ENCODE measurements at places on chromosomes 2 and 18.

DNA sequence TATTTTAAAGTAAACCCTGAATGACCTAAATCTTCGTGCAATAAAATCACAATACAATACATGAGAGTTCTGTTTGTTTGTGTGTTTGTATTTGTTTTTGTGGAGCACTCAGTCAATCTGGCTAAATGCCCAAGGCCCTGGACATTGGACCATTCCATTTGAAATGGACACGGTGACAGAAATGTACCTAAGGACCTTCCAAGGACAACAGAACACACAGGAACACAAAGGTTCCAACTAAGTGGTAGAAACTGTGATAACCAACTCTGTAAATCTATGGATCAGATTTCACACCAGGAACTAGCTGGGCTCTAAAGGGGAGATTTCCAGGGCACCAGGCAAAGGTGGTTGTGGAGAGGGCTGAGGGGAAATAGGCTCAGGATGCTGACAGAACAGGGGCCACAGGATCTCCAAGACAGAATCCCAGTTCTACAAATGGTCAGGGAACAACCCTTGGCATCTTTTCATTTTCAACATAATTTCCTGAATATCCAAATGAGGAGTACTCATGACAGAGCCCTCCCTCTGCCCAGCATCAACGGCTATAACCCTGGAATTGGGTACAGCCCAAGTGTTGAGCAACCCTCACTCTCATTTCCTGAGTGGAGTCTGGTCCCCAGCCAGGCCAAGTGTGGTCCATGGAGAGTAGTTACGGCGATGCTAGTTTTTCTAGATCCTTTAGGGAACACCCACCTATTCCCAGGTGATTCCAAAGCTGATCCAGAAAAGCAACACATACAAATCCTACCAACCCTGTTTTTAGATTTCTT is 78.4 kb downstream of the NCKAP5 start:
- peak; percentile 24 for DNase-seq

DNA sequence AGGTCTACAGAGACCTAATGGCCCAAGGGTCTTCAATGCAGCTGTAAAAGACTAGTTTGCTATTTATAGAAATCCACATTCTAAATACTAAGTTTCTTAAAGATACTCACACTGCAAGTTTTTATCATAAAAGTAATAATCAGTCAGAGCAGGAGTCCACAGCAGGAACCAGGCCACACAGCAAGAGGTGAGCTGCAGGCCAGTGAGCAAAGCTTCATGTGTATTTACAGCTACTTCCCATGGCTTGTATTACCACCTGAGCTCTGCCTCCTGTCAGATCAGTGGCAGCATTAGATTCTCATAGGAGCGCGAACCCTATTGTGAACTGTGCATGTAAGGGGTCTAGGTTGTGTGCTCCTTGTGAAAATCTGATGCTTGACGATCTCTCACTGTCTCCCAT is 6.7 kb upstream of the SCN9A start:
- DNase-seq, result no peak

DNA sequence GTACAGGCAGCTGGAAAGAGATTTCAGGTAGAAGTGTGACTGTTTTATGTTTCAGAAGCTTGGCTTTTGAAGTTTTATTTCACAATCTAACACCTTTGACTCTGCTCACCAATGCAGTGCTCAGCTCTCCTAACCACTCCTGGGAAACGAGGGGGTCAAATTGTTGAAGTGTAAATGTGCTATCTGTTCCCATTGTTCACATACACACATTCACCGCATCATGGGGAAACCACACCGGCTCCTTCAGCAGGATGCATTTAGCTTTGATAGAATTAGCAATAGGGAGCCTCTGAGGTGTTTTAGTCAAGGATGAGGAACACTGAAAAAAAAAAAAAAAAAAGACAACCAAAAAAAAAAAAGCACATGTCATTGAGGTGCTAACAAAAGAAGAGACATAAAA is 13.4 kb upstream of the DLGAP1 start:
- no peak for DNase-seq

GRCh38 chr2:171550613-171551012 is 28.3 kb downstream of the CYBRD1 start:
- peak; percentile 47 for DNase-seq

GRCh38 chr2:195122653-195123052 is 534.4 kb upstream of the SLC39A10 start:
- no peak for DNase-seq

DNA sequence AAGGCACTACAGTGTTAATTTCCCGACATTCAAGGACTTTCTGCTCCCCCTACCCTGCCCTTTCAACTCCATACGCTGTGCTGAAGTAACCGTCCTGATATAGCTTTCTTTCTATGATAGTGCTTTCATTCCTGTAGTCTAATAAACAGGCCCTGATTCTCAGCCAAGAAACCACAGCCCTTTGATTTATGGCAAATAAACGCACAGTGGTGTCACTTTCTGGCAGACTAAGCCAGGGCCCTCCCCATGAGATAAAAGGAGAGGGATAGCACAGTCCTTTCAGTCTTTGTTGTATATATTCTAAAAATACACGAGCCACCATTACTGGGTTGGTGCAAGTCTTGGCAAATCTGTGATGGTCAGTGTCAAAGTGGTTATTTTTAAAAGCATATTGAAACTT is 291.2 kb downstream of the ALPK2 start:
- DNase-seq, result peak; percentile 76

- no peak for DNase-seq
Observed at GRCh38 chr2:96954011-96954846, 32.2 kb downstream of the FAM178B start.
